HFFc6 (cell line): ENCODE measurements at places on chromosomes 12 and 14. TPM values are rescaled to one million over a fixed set of nuclear protein-coding genes. Genes with fewer than 3 reads are reported as not detected.

DNA sequence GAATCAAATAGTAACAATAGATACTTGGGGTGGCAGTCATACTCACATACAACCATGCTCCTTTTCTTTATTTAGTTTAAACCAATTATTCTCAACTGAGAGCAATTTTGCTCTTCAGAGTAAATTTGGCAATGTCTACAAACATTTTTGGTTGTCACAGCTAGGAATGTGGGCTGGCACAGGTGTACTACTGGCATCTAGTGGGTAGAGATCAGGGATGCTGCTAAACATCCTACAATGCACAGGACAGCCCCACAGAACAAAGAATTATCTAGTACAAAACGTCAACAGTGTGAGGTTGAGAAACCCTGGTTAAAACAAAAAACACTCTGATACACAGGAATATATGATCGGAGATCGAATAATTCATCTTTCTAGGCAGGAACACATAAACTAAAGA is 186.5 kb downstream of the NELL2 start:
- H3K4me1 ChIP-seq: no peaks in the 10 kb centered on the region
- H3K36me3 ChIP-seq: no peaks in the 10 kb centered on the region
- H3K27ac ChIP-seq: no peak overlapping the region
- no peaks in the 10 kb centered on the region for H3K27me3 ChIP-seq

DNA sequence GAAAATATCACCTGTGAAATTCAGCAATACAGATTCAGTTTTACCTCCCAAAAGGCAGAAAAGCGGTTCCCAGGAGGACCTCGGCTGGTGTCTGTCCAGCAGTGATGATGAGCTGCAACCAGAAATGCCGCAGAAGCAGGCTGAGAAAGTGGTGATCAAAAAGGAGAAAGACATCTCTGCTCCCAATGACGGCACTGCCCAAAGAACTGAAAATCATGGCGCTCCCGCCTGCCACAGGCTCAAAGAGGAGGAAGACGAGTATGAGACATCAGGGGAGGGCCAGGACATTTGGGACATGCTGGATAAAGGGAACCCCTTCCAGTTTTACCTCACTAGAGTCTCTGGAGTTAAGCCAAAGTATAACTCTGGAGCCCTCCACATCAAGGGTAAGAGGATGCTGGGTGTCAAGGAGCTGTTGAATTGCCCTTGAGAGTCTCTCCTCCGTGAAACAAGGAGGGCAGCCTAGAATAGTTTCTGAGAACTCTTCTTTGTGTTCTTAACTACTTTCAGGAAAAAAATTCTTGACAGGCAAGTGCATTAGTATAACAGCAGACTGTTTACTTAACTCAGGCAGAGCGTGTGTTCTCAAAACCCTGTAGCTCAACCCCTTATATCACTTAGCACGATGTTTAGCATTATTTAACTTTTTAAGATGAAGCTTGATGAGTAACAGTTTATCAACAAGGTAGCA is 7.7 kb downstream of the TDP1 start:
- peaks cover 33% of the 10 kb centered on the region for H3K36me3 ChIP-seq
- no peak for DNase-seq
- peaks cover 34% of the 10 kb centered on the region for H3K4me1 ChIP-seq
- H3K27me3 ChIP-seq: no peaks in the 10 kb centered on the region

DNA sequence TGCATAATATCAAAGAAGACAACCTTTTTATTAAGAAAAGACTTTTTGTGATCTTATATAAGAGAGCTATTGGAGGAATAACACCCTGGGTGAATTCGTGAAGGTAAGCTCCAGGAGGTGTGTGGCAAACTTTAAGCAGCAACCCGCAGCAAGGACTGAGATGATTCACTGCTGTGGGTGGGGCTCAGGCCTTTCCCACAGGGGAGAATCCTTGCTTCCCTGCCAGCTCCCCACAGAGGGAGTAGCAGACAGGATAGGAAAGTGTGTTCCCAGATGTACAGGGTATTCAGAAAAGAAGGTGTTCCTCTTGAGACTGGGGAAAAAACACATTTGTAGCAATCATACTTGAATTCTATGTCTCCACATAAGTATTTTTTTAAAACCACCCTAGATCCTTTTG is 9.2 kb downstream of the NDUFA12 start:
- H3K4me1 ChIP-seq: peaks cover 18% of the 10 kb centered on the region
- H3K4me3 ChIP-seq: no peak overlapping the region

GRCh38 chr12:96246926-96247505 is 52.8 kb downstream of the ELK3 start:
- H3K36me3 ChIP-seq: peaks cover 53% of the 10 kb centered on the region
- peaks cover 3% of the 10 kb centered on the region for H3K27me3 ChIP-seq
- peak overlapping the region; percentile 67 for H3K27ac ChIP-seq
- peaks cover 40% of the 10 kb centered on the region for H3K4me1 ChIP-seq
- no peak overlapping the region for H3K4me3 ChIP-seq

DNA sequence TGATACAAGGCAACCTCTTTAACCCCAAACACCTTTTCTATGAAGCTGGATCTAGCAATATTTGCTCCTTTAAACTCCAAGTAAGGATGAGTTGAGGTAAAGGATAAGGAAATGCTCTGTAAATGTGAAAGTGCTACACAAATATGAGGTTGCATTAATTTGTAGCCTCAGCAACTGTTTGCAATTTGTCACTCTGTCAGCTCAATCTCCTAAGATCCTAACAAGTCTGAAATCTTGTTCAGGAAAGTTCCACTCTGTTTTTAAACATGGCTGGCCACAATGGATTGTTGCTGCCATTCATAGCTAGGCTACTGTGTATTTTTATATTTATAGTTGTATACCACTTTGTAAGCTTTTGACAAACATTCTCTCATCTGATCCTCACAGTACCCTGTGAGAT is 51.3 kb downstream of the SCN8A start:
- H3K27me3 ChIP-seq: peaks cover 5% of the 10 kb centered on the region
- H3K4me1 ChIP-seq: peaks cover 38% of the 10 kb centered on the region
- no peak overlapping the region for H3K4me3 ChIP-seq
- H3K36me3 ChIP-seq: peaks cover 33% of the 10 kb centered on the region
- no peak for DNase-seq

GRCh38 chr12:6457220-6457945 is 5.5 kb downstream of the TAPBPL start:
- no peak for DNase-seq
- peak overlapping the region; percentile 42; the same call in 1 of the 2 replicates for H3K27ac ChIP-seq
- H3K36me3 ChIP-seq: peaks cover 24% of the 10 kb centered on the region
- peaks cover 2% of the 10 kb centered on the region; the same call in 1 of the 2 replicates for H3K27me3 ChIP-seq
- peaks cover 7% of the 10 kb centered on the region for H3K4me1 ChIP-seq

- H3K4me1 ChIP-seq: peaks cover 64% of the 10 kb centered on the region
- peak overlapping the region; percentile 22; the same call in 1 of the 2 replicates for H3K4me3 ChIP-seq
- DNase-seq: peak; percentile 36
- no peak overlapping the region for H3K27ac ChIP-seq
- no peaks in the 10 kb centered on the region for H3K36me3 ChIP-seq
These were observed 92.0 kb downstream of the SCARB1 start for GRCh38 chr12:124771462-124772288.

GRCh38 chr14:59337141-59337611 is 128.0 kb downstream of the GPR135 start:
- peak; percentile 32 for DNase-seq
- peaks cover 14% of the 10 kb centered on the region for H3K36me3 ChIP-seq
- peak overlapping the region; percentile 40; the same call in 1 of the 2 replicates for H3K4me3 ChIP-seq
- peaks cover 71% of the 10 kb centered on the region for H3K4me1 ChIP-seq

- peak; percentile 17 for DNase-seq
- H3K4me1 ChIP-seq: no peaks in the 10 kb centered on the region
- H3K4me3 ChIP-seq: no peak overlapping the region
- no peaks in the 10 kb centered on the region for H3K36me3 ChIP-seq
- H3K27me3 ChIP-seq: no peaks in the 10 kb centered on the region; the same call in 1 of the 2 replicates
- H3K27ac ChIP-seq: no peak overlapping the region
These were observed 279.9 kb downstream of the RPS29 start for GRCh38 chr14:49306152-49306751.

DNA sequence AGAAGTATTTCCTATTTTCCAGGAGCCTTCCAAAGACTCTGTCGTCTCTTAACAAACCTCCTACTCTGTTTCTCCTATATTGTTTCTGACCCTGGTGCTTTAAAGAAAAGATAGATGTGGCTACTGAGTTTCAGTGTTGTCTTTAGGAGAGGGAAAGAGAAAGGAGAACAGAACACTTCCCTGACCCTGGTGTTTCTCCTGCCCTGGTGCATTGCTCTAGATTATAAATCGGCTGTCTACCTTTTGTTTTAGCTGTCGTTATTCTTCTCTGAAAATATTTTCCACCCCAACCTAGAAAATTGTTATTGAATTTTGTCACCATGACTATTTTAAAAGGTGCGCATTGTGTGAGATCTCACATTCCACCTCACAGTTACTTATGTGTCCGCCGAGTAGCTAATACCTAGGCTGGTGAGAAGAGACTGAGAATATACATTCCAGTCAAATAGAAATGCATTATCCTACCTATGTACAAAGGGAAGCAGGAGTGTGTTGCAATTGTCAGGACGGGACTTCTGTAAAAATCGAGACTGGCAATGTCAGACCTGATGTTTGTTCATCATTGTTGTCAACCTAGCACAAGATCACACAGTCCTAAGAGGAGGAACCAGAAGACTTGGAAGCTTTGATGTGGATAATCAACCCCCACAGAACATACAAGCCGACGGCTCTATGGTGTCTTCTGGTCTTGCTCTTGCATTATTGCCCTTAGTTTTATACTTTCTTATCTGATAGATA is 108.7 kb upstream of the SLC38A4 start:
- H3K4me3 ChIP-seq: no peak overlapping the region
- H3K4me1 ChIP-seq: peaks cover 58% of the 10 kb centered on the region
- peaks cover 12% of the 10 kb centered on the region; the same call in 1 of the 2 replicates for H3K36me3 ChIP-seq
- H3K27me3 ChIP-seq: no peaks in the 10 kb centered on the region; the same call in 1 of the 2 replicates

Gene BEST3
- 0.18 TPM in 1 of 3 replicates, not detected in the others for total RNA-seq

Gene DHRS2
- 0.33 to 0.63 TPM (median 0.51 TPM) in 3 replicates for total RNA-seq

Gene PABPN1
- 137 to 153 TPM (median 138 TPM) in 3 replicates for total RNA-seq

Gene CCND2
- 5.4 and 23.8 TPM in 2 replicates for total RNA-seq

Gene FGF23
- not detected in 3 replicates for total RNA-seq
